ENCODE measurements at places on chromosomes 1 and 21.

DNA sequence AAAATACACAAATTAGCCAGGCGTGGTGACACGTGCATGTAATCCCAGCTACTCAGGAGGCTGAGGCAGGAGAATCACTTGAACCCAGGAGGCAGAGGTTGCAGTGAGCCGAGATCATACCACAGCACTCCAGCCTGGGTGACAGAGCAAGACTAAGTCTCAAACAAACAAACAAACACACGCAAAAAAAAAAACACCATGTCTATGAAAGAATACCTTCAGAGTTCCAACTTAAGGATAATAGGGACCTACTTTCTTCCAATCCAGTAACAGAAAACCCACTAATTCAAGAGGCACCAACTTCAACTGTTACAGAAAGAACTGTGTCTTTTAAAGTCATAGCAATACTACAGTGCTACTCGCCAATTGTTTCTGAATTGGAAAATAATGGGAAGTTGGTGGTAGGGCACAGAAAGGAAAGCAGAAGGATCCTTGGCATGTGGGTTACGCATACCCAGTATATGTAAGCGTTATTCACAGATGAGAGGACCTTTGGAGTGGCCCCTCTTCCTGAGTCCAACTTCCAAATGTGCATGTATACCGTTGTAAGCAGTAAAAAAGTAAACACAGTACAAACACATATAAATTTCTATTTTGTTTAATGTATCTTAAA, 87.0 kb downstream of the ACBD6 start:
- DNase-seq, result no peak

GRCh38 chr1:92411511-92411910, 75.2 kb downstream of the GFI1 start:
- peak; percentile 9 for DNase-seq

- DNase-seq, result no peak
These were observed 26.2 kb downstream of the MPZL1 start for GRCh38 chr1:167747988-167748387.

- no peak for DNase-seq
These were observed 8.8 kb upstream of the C1orf115 start for GRCh38 chr1:220681220-220681880.

DNA sequence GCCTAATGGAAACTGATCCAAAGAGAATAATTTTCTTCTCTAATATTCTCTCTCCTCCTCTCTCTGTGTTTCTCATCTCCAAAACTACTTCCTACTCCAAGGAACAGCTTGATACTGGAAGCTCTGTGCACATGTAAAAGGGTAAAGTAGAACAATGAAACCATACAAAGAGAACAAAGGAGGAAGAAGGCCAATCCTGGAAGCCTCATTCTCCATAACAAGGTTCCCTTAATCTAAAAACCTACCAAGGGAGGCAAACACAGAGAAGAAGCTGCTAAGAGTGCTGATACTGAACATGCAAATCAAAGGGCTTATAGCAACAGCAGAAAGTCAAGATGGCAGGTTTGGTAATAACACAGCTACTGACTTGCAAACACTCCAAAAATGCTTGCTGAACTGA, 44.4 kb downstream of the SIPA1L2 start:
- DNase-seq, result no peak

DNA sequence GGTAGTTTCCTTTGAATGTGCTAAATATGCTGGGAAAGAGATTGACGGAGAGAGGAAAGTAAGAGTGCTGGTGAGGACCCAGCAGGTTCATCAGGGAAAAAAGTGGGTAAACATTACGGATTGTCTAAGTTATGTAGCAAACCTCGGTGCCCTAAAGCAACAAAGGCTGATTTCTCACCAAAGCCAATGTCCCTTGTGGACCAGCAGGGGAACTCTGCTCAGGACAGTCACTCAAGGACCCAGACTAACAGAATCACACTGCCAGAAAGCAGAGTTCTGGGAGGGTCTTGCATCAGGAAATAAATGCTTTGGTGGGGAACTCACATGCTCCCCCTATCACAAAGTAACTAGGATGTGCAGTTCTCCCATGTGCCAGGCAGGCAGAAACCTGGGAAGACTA, 1.7 kb upstream of the IKBKE start:
- DNase-seq, result no peak

GRCh38 chr1:228085287-228085951, 2.9 kb downstream of the ARF1 start:
- DNase-seq, result no peak

DNA sequence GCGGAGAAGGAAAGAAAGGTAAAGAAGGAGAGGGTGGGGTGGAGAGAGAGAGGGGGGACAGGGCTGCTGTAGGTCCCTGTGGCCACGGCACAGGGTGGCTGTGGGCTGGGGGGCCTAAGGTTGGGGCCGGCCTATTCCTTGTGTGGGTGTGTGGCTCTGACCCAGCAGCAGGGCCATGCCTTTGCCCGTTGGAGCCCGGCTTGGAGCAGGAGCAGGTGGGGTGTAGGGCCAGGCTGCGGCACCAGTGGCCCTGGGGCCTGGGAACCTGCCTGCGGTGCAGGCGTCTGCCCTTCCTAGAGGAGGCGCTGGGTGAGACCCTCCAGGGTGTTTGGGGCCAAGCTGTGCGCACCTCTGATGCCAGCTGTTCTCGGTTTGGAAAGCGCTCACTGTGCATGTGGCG, 19.7 kb upstream of the SUMO3 start:
- no peak for DNase-seq

GRCh38 chr1:64675718-64676345, 69.0 kb upstream of the RAVER2 start:
- no peak for DNase-seq

- DNase-seq, result no peak
These were observed 97.8 kb downstream of the DUSP10 start for GRCh38 chr1:221644145-221644448.

- DNase-seq, result no peak
These were observed 42.1 kb upstream of the DNAJC6 start for GRCh38 chr1:65267271-65267670.

GRCh38 chr1:160291248-160292220, 6.6 kb upstream of the PEX19 start:
- DNase-seq, result peak; percentile 72

GRCh38 chr1:168825129-168825528, 96.1 kb upstream of the DPT start:
- DNase-seq, result no peak

DNA sequence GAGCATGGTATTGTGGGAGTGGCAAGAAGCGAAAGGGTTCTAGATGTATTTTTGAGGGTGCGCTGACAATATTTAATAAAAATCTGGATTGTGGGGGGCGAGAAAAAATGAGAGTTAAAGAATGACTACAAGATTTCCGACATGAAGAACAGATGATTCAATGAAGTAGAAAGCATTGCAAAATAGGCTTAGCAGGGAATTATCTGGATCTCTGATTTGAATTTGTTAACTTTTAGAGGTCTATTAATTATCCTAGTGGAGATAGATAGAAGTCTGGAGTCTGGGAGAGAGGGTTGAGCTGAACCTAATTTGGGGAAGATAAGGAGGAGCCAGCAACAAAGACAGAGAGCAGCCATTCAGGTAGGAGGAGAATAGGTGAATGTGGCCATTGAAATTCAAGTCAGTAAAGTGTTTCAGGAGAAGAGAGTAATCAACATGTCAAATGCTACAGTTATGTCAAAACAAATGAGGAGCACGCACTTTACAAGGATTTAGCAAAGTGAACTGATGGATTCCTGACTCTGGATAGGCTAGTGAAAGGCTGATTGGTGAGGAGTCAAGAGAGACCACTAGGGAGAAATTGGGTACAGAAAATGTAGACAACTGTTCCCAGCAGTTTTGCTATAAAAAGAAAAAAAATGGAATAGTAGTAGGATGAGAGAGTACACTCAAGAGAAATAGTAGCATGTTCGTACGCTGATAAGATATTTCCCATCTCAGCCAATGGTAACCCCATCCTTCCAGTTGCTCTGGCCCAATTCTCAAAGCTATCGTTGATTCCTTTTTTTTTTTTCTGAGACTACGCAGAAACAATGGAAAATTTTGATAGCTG, 393.2 kb upstream of the CXADR start:
- DNase-seq, result no peak

- no peak for DNase-seq
These were observed 35.8 kb downstream of the ZC3H11B start for GRCh38 chr1:219576931-219577730.

DNA sequence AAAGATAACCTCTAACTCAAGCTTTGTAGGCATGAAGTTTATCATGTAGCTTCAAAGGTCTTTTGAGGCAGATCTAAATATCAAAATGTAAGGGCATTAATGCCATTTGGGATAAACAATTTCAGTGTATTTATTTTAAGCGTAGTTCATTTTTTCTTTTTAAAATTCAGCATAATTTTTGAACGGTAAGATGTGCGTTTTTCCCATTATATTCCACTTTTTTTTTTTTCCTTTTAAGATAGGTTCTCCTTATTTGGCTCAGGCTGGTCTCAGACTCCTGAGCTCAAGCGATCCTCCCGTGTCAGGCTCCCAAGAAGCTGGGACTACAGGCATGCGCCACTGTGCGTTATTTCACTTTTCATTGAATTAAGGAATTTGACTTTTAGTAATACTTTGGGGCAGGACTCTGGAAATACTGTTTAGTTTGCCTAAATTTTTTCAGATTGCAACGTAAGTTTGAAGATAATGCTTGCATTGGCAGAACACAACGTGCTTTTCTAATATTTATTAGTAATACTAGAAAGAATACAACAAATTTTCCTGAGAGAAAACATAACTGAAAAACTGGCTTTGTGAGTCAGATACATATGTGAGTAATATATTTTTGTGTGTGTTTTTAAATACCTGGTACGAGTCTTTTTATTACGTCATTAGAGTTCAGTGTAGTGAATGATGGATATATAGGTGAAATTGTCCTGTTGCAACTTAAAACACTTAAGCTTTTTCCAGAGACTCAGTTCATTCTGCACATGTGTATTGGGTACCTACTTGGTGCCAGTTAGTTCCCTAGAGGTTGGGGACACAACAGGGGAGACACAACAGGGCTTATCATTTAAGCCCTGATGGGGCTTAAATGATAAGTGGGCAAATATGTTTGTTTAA, 2.2 kb downstream of the RALGPS2 start:
- DNase-seq, result no peak

GRCh38 chr1:48207131-48207530, 15.4 kb upstream of the SLC5A9 start:
- DNase-seq, result no peak

GRCh38 chr1:232694475-232694874, 64.5 kb upstream of the SIPA1L2 start:
- no peak for DNase-seq

DNA sequence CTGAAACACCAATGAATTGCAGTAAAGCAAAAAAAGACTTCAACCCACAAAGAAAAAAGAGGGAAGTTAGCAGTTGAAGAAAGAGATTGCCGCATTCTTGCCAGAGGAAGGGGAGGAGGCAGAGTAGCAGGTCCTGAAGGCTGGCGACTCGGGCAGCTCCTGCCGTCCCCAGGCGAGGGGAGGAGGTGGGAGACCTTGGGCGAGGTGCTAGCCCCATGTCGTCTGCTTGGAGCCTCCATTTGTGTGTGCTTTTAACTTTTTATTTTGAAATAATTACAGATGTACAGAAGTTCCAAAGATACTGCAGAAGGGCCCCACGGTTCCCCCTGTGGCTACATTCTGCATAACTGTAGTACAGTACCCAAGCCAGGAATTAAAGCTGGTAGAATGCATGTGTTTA, 6.7 kb downstream of the TRPM2 start:
- DNase-seq, result no peak

DNA sequence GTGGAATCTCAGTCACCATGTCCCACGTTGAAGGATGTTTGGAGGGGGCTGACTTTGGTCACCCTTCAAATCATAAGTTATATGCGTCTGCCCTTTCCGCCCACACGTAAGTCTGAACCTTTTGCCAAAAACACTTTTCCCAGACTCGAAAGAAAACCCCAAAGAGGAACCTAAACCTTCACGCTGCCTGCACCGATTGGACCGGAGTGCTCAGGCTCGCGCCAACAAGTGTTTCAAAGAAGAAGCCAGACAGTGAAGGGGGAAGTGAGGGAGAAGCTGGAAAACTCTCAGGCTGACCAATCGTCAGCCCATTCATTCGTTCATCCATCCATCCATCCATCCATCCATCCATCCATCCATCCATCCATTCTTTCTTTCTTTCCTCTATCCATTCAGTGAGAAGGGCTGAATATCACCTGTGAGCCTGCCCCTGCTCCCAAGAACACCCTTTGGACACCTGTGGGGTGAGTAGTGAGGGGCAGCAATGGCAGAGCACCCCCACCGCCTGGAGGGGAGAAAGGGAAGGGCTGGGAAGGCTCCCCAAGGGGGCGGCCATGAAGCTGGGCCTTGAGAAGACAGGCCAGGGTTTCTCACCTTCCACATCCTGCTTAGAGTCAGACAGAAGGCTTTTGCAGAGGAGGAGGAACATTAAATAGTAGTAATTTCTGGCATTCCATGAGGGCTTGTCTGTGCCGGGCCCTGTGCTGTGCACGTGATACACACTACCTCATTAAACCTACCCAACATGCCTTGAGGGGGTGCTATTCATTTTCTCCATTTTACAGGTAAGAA, 27.1 kb upstream of the RUNX3 start:
- no peak for DNase-seq

DNA sequence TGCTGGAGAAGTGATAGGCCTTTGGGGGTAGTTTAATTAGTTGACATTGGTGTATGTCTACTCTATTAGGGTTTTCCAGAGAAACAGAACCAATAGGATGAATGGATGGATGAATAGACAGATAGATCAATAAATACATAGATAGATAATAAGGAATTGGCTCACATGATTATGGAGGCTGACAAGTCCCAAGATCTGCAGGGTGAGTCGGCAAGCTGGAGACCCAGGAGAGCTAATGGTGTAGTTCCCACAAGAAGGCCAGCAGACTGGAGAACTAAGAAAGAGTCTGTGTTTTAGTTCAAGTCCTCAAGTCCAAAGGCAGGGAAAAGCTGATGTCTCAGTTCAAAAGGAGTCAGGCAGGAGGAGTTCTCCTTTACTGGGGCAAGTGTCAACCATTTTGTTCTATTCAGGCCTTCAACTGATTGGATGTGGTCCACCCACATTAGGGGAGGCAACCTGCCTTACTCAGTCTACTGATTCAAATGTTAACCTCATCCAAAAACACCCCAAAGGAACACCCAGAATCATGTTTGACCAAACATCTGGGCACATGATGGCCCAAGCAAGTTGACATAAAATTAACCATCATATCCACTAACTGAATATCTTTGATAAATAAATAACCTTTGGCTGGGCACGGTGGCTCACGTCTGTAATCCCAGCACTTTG, 4.5 kb upstream of the SDE2 start:
- DNase-seq, result no peak

- no peak for DNase-seq
These were observed 44.6 kb upstream of the DNASE2B start for GRCh38 chr1:84353695-84354094.

GRCh38 chr21:16437586-16437985, 707.8 kb downstream of the USP25 start:
- DNase-seq, result no peak

GRCh38 chr1:230907472-230908205, 39.3 kb upstream of the C1orf198 start:
- DNase-seq, result no peak

- peak; percentile 9 for DNase-seq
These were observed 84.1 kb downstream of the GPR88 start for GRCh38 chr1:100622037-100622436.

Measured in activated CD4-positive, alpha-beta T cell treated with anti-CD3 and anti-CD28 coated beads for 48 hours (primary cell).